ENCODE measurements at places on chromosomes 13 and 19.

DNA sequence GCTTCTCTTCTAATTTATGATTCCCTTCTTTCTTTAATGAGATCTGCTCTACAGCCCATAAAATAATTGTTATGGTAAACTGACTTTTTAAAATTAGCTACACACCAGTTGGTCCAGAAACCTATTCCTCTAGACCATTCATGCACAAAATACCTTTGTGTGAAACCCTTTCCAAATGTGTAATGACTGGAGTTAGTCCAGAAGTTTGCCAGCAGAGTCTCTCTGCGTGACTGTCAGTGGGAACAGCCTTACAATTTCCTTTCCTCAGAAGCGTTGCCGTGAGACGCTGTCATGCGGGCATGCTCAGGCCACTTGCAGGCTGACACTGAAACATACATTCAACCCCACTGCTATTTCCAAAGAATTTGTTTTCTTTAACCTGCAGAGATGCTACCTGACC, 965.2 kb downstream of the PCDH9 start:
- no peak for DNase-seq

DNA sequence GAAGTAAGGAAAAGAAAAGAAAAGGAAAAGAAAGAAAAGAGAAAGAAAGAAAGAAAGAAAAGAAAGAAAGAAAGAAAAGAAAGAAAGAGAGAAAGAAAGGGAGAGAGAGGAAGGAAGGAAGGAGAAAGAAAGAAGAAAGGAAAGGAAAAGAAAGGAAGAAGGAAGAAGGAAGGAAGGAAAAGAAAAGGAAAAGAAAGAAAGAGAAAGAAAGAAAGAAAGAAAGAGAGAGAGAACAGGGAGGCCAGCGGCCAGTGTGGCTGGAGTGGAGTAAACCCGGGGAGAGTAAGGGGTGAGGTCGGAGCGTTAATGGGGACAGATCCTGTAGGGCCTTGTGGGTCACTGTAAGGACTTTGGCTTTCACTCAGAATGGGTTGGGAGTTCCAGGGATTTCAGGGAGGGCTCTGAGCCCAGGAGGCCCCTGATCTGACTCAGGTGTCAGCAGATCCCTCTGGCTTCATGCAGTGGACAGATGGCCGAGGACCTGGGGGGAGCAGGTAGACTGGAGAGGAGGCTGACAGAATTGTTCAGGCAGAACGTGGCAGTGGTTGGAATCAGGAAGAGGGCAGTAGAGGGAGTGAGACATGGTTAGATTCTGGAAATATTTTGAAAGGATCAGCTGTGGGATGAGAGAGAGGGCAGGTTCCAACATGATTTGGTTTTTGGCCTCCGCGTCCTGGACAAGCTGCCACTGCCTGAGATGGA, 19.8 kb upstream of the FXYD3 start:
- DNase-seq = no peak

DNA sequence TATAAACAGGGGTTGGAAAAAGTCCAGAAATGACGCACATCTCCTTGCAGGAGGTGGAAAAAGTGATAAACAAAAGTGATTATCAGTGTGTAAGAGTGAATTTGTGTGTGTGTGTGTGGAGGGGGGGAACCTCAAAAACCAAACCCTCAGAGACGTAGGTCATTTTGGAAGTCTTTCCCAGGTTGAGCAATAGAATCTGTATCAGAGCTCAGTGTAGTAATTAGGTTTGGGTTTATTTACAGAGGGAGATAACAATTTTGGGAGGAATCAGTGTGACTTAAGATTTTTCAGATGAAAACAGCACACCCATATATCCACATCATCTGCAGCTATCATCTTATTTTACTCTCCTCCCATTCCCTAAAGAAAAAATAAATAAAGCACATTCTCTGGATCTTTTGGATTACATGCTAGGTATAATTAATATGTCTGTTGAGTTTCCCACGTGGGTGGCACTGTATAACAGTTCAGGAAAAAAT, 406.4 kb downstream of the FGF9 start:
- no peak for DNase-seq

DNA sequence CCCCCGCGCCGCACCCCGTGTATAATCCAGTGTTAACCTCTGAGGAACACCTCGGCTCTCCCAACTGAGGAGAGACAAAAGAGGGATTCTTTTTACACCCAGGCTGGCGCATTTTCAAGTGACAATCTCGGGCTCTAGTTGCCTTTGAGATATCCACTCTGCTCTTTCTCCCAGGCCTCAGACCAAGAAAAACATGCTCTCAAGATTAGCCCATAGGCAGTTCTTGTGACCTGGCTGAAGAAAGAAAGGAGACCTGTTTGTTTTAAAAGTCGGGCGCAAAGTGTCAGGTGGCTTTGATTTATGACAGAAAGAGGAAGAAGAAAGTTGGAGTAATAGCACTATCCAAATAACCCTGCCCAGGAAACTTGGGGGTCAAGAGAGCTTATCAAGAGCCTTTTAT, 27.3 kb downstream of the SHISA2 start:
- DNase-seq = no peak

- no peak for DNase-seq
Measured at GRCh38 chr13:110284779-110285484, 22.0 kb downstream of the COL4A1 start.

GRCh38 chr13:75160984-75161383, 321.0 kb downstream of the TBC1D4 start:
- DNase-seq = no peak

GRCh38 chr19:10927730-10928562, 493 bp downstream of the YIPF2 start:
- no peak for DNase-seq

DNA sequence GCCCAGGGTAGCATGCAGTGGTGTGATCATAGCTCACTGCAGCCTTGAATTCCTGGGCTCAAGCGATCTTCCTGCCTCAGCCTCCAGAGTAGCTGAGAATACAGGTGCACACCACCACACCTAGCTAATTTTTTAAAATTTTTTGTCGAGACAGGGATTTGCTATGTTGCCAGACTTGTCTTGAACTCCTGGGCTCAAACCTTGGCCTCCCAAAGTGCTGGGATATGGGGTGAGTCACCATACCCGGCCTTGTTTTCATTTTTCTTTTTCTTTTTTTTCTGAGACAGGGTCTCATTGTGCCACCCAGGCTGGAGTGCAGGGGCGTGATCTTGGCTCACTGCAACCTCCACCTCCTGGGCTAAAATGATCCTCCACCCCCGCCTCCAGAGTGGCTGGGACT, 38.7 kb downstream of the KEAP1 start:
- DNase-seq = no peak

DNA sequence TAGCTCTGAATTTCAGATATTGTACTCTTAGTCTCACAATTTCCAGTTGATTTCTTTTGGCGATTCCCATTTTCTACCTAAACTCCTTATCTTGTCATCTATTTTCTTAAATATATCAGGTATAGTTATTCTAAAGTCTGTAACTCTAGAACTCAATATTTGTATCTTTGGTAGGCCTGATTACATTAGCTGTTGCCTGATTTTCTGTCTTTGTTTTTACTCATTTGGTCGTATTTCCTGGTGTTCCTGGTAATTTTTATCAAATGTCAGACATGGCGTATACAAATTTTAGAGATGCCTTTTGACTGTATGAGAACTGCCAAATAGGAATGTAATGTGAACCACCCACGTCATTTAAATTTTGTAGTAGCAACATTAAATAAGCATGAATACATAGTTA, 266.7 kb downstream of the ZNF536 start:
- DNase-seq = no peak

- no peak for DNase-seq
Measured at GRCh38 chr19:23406721-23407120, 11.4 kb upstream of the ZNF91 start.

- DNase-seq = no peak
Measured at GRCh38 chr13:43368003-43368402, 344.6 kb downstream of the DNAJC15 start.

- DNase-seq = no peak
Measured at GRCh38 chr19:6481541-6482342, at the start of gene DENND1C. TSS of gene DENND1C (minus strand) at chr19:6481787. CDS start at chr19:6481695, 92 bp downstream.

DNA sequence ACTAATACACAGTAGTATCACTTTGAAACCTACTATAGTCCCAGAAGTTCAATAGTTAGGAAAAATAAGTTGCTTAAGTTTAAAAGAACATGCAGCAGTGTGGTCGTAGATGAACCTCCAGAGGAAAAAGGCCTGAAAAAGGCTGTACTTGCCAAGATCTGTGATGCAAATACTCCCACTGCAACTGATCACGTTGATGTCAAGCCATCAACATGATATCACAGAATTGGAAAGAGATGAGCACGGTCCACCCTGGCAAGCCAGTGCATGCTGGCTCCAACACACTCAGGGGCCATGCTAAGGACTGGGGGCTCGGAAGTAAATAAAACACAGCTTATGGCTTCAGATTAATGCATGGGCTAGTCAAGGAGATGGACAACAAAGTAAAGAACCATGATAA, 71.8 kb upstream of the LRCH1 start:
- DNase-seq = no peak

- no peak for DNase-seq
Measured at GRCh38 chr13:101116341-101116740, 300.0 kb downstream of the NALCN start.

GRCh38 chr13:84659359-84659661, 777.0 kb upstream of the SLITRK1 start:
- DNase-seq = no peak

- DNase-seq = no peak
Measured at GRCh38 chr19:5097959-5098623, 129.2 kb downstream of the KDM4B start.

DNA sequence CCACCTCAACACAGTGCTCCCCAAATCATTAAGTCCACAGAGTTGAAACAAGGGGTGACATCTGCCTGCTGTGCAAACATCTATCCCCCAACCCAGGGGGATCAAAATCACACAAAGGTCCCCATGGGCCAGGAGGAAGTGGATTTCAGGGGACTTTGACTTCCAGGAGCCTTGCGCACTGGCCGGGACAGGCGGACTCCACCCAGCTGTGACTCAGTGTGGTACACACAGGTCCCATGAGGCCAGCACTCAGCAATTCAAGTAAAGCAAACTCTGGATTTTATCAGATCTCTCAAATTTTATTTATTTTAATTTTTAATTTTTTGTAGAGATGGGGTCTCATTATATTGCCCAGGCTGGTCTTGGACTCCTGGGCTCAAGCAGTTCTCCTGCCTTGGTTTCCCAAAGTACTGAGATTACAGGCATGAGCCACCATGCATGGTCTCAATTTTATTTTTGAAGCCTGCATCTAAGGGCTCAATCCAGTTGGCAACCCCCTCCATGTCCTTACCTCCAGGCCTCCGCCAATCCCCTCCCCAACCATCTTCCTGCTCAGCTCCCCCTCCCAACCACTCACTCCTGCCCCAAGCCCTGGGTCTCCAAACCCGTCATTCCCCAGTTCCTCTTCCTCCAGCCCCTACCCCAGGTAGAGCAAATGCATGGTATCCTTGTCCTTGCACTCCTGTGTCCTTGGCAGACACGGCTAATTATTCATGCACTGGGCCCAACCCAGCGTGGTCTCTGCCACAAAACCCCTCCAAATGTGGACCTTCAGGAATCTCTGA, 18.2 kb downstream of the ARHGAP33 start:
- no peak for DNase-seq

DNA sequence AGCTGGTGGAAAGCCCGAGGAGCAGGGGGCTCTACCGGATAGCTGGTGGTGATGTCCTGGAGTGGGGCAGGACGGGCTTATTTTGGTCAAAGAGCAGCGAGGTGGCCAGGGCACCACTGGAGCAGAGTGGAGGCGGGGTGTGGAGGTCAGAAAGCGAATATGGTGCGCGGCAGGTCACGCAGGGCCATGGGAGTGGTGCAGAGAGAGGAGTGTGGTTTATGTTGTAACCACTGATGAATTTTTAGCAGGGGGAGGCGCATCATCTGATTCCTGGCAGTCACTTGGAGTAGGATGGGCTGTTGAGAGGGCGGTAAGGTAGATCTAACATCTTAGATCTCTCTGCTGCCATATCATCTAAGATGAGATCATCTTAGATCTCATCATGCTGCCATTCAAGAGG, 1.4 kb upstream of the ZNF414 start:
- no peak for DNase-seq

- DNase-seq = no peak
Measured at GRCh38 chr13:42486711-42487198, 87.2 kb upstream of the TNFSF11 start.

GRCh38 chr19:58561373-58562121, 3.1 kb upstream of the UBE2M start:
- no peak for DNase-seq

All from NCI-H2171 (cell line).